Naive thymus-derived CD8-positive, alpha-beta T cell (primary cell): ENCODE measurements at places on chromosomes 1 and 21. TPM values are rescaled to one million over a fixed set of nuclear protein-coding genes. Genes with fewer than 3 reads are reported as not detected.

GRCh38 chr1:14732728-14733047, 134.2 kb downstream of the KAZN start:
- no peak for DNase-seq

DNA sequence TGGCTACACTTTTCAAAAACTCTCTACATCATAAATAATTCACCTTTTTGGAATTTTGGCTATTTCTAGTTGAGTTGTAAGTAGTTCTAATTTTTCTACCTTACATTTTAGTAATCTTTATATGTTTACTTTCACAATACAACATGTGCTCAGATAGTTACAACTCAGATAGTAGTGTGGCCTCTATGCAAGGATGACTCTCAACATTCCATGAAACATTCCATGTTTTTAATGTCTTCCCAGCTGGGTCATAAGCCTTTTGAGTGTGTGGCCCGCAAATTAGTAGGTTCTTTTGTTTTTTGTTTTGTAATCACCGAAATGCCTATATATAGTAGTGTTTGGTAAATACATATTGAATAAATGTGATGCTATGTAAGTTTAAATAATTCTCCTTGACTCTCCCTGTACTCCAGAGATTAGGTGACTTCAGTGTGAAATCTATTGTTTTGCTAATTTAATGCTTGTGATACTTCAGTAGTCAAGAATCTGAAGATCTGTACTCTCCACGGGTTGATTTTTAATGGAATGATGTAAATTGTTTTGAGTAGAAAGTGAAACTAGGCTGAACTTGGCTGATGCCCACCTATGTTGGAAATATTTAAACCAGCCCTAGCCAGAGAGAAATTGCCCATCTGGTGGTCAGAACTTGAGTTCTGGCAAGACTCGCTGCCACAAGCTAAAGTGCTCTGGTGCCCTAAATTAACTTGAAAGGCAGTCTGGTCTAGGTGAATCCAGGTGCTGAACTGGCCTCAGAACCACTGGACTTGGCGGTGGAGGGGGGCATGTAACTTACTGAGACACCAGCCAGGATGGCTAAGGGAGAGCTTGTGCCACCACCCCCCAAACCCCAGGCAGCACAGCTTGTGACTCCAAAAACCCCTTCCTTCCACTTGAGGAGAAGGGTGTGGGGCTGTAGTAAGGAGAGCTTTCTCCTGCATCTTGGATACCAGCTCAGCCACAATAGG, 165.6 kb downstream of the USP25 start:
- DNase-seq, result no peak

- no peak for DNase-seq
These were observed 34.1 kb downstream of the TRIT1 start for GRCh38 chr1:39849203-39849602.

DNA sequence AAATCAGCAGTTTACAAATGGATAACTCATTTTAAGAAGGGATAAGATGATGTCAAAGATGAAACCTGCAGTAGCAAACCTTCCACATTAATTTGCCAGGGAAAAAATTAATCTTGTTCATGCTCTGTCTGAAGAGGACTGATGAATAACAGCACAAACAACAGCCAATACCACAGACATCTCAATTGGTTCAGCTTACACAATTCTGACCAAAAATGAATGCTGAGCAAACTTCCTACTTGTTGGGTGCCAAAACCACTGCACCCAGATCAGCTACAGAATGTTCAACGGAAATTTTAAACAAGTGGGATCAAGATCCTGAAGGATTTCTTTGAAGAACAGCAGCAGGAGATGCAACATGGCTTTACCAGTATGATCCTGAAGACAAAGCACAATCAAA, 98.3 kb downstream of the COQ8A start:
- DNase-seq, result no peak

Gene PTPN22
- total RNA-seq, result 26.6 TPM
